Neural progenitor cell (in vitro differentiated cells): ENCODE measurements at places on chromosomes 2 and 18. TPM values are rescaled to one million over a fixed set of nuclear protein-coding genes. Genes with fewer than 3 reads are reported as not detected.
A peak's percentile ranks its signal among the peaks of the same experiment; 100 is the strongest.

The SLC11A1 gene
- total RNA-seq, result 0.03 TPM in 1 of 2 replicates, not detected in the other

The MOGAT1 gene
- 0.62 and 2.0 TPM in 2 replicates for total RNA-seq

The VWA3B gene
- total RNA-seq, result not detected in 2 replicates

The LCT gene
- 0.03 TPM in 1 of 2 replicates, not detected in the other for total RNA-seq

DNA sequence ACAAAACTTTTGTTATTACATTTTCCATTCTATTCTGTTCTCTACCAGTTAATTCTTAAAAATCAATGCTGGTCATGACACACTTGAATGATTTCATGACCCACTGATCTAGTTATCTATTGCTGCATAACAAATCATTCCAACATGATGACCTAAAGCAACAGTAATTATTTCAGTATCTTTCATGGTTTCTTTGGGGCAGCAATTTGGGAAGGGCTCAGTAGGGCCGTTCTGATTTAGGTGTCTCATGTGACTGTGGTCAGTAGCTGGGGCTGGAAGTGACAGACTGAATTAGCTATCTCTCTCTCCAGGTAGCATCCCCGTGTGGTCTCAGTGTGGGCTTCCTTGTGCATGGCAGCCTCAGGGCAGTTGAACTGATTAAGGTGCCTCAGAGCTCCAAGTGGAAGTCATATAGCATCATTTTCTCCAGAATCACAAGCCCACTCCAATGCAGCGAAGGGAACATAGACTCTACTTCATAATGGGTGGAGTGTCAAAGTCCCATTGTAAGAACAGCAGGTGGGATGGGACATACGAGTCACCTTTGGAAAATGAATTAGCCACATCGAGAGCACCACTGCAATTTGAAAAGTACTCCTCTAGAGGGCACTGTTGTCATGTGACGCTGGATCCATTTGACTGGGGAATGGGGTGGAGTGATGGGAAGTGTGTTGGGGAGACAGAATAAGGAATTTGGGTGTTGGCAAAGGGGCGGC lies 39.1 kb upstream of the FAM136A start:
- peak; percentile 75 for DNase-seq

GRCh38 chr2:237435844-237436587 lies 22.1 kb upstream of the COL6A3 start:
- DNase-seq, result no peak

GRCh38 chr2:217090024-217090473 lies 230.2 kb upstream of the TNP1 start:
- DNase-seq, result no peak
